Activated naive CD4-positive, alpha-beta T cell treated with Interleukin-2 at 50 U/mL for 16 hours (primary cell): ENCODE measurements at places on chromosomes 5 and 9.

DNA sequence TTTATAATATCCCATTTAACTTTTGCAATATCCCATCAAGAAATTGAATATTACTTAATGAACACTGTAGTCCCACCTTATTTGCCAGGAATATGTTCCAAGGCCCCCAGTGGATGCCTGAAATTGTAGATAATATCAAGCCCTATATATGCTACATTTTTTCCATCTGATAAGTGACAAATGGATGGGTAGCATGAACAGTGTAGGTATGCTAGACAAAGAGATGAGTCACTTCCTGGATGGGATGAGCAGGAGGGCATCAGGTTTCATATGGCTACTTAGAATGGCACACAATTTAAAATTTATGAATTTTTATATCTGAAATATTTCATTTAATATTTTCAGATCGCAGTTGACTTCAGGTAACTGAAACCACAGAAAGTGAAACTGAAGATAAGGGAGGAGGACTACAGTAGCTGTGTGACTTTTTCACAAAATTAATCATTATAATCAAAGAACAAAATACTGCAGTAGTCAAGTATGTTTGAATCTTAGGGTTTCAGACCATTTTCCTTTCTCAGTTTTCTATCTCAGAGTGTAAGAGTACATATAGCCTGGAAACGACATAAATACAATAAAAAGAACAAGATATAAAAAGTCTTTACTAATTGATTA, 636.4 kb upstream of the ARRDC3 start:
- DNase-seq, result no peak

DNA sequence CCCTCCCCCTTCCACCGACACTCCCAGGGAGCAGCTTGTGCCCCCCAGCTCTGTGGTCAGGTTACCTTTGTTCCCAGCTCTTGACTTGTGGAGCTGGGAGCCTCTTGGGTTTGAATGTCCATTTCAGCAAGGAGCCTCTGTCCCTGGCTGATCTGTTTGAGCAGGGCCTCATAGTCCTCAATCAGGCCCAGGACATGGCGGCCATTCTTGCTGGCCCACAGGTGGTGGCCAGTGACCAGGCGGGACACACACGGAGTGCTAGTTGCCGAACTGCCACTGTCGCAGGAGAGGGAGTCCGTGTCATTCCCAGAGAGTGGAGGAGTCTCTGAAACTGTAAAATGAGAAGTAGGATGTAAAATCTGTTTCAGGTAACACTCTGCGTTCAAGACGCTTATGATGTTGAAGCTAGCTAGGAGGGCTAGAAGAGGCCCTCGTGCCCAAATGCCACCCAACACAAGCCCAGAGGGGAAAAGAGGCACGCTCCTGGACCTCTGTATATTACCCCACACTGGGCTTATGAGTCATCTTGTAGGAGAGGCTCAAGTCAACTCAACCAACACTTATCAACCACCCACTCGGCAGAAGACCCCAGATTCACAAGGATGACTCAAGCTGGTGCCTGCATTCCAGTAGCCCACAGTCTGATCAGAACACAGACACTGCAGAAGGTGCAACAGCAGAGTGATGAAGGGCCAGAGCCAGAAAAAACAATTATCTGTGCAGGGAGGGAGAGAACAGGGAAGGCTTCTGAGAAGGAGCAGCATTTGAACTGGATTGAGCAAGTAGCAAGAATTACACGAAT, 177.0 kb downstream of the CDK5RAP2 start:
- DNase-seq, result no peak

- no peak for DNase-seq
Measured at GRCh38 chr5:73280386-73280785, 107.4 kb downstream of the TMEM174 start.

- DNase-seq, result no peak
Measured at GRCh38 chr5:171475596-171475995, 56.1 kb downstream of the FGF18 start.

DNA sequence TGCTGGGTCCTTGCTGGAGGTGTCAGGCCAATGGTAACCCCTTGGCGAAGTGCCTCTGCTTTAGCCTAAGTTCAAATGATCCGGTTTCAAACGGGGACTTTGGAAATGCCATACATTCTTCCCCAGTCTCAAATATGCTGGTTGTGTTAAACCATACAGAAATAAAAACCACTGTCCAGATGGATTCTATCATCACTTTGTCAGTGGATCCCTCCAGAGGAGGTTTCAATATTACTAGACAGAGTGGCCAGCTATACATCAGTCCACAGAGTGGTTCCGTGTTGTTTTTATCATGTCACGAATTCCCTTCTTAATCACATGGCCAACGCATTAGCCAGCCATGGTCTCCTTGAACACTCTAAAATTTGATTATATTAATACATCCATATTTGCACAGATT, 7.3 kb upstream of the RANBP17 start:
- no peak for DNase-seq

DNA sequence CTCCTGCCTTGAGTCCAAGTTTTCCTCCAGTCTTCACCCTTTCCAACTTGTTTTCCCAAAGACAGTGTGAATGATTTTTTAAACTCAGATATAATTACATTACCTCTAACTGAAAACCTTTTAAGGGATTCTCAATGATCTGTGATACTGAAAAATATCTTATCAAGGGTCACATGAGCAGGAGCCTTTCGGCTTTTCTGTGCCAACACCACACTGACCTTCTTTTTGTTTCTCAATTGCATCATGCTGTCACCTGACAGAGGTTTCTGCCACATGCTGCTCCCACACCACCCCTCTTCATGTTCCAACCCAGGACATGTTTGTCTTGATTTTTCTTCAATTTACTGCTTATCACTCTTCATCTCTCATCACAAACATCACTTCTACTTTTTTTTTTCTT, 820.0 kb downstream of the PRELID2 start:
- DNase-seq, result no peak

DNA sequence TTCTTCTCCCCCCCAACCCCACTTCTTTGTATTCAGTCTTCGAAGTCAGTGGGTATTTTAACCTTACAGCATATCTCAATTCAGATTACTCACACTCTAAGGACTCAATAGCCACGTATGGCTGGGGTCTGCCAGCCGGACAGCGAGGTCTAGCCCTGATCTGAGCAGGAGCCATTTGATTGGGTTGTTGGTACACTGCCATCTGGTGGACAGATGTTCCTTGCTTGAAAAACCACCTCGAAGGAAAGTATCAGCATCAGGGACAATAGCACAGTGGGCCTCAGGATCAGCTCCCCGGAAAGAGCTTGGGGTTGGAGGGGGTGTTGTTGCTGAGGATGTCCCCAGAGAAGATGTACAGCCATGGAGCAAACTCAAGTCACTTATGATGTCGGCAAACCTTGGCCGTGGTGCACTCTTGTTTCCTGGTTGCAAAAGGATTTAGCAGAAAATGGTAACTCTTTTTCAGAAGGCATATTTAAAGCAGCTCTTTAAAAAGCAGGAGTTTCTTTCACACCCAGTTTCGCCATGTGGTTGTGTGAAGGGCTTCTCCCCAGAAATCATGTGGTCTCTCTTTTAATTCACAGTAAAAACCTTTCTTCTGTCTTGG, 31.7 kb upstream of the KCNMB1 start:
- peak; percentile 45 for DNase-seq

GRCh38 chr5:135486131-135487036, 34.2 kb upstream of the TIFAB start:
- DNase-seq, result no peak
